GM19239 (cell line): ENCODE measurements at places on chromosomes 2 and 18.
A peak's percentile ranks its signal among the peaks of the same experiment; 100 is the strongest.

DNA sequence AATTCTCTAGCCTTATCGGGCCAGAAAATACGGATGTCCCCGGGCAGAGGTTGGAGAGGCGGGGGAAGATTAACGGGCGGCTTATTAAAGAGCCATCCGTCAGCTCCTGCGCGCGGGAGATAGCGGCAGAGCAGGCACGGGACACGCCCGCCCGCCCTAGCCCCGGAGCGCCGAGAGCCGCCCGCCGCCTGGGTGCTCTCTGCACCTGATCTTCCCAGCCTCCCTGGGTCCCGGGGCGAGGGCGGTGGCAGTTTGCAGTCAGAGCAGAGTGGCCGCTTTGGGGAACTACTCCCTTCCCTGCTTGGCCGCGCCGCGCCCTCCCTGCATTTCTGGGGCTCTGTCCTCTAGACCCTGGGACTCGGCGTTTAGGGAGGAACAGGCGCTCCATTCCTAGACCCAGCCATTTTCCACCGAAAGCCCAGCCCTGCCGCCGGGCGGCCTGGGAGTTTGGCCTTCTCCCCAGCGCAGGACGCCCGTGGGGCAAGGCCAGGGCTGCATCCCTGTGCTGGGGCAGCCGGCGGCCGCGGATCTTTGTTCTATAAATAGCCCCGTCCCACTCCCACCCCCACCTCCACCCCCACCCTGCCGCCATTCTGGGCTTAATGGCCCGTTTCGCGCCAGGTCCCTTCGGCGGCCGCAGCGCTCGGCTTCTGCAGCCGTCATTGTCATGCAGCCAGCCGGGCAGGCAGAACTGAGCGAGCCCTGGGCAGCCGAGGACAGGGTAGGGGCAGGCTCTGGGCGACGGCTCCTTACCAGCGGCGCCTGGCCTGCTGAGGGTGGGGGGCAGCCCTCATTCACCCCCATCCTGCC, 6.6 kb downstream of the GAD1 start:
- no peak for DNase-seq

GRCh38 chr2:8817221-8817620, 20.2 kb downstream of the KIDINS220 start:
- DNase-seq: no peak

DNA sequence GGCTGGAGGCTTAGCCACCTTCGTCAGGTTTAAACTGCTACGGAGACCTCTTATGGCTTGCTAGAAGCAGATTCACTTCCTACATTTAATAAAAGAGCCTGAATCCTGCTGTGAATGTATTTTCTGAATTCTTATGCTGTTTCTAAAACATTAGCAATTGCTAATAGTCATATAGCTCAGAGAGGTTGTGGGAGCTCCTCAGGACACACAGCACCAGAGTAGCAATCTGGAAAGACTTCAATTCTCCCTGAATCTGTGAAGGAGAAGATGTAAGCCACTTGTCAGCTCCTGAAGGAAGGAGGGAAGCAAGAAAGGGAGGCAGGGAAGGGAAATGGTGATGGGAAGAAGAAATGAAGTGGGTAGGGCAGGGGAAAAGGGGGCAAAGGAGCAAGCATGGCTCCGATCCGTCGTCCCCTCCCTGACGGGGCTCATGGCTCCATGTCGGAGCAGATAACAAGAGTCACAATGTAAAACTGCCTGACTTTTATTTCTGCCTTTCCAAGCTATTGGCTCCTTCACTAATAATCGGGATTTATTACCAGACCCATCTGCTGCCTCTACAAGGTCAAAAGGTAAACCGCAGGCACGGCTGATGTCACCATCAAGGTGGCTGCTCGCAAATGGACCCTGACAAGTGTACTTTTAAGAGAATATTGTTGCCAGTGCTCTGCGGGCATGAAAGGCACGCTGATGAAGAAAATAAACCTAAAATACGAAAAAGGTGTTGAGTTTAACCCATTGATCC, 656.0 kb upstream of the SALL3 start:
- DNase-seq: no peak

GRCh38 chr18:76670564-76671288, 151.6 kb upstream of the ZNF236 start:
- DNase-seq: no peak

- DNase-seq: no peak
Observed at GRCh38 chr2:240451108-240451611, 15.7 kb downstream of the GPC1 start.

DNA sequence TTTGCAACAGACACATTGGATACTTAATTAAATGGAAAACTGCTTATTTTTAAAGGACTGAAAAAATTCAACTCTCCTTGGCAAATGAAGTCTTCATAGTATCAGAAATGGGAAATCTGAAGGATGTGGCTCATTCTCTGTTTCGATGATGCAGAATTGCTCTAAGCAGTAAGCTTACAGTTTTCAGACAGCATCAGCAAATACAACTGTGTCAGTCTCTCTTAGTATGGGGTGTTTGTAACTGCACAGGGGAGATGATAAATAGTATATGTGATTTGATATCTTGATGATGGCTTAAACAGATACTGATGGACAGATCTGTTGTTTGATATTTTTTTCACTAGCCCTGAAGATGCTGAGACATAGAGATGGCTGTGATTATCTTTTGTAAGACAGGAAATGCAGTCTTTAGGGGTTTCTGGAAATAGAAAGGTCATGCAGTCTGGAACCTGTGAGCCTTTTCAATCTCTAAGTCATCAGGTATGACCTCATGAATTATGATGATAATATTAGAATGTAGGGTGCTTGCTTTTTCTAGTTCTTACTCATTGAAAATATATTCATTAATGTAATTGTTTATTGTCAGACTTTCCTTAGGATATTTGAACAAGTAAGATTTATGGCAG, 84.2 kb downstream of the SLC4A10 start:
- no peak for DNase-seq

GRCh38 chr18:40356168-40356567, 1598.9 kb upstream of the PIK3C3 start:
- no peak for DNase-seq

- no peak for DNase-seq
Observed at GRCh38 chr2:240319855-240320203, 115.6 kb upstream of the GPC1 start.

- DNase-seq: no peak
Observed at GRCh38 chr18:51190000-51190399, 7.5 kb downstream of the MEX3C start.

- DNase-seq: no peak
Observed at GRCh38 chr2:6945821-6946220, 28.6 kb downstream of the RNF144A start.

DNA sequence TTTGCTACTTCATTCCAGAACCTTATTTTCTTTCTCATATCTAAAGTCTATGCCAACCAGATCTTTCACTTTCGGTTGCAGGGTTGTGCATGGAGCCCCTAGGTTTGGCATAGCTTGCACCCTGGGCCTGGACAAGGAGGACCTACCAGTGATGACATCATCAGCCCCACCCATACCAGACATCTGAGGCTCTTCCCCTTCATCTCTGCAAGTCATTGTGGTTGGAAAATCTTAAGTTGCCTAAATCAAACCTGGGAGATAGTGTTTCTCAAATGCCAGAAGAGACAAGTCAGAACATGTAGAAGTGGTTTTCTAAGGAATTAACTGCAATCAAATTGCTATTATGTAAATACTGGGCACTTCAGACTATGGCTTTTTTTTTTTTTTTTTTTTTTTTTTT, 363.3 kb downstream of the ZNF516 start:
- DNase-seq: no peak

- no peak for DNase-seq
Observed at GRCh38 chr2:166361351-166362153, 14.2 kb downstream of the SCN9A start.

- no peak for DNase-seq
Observed at GRCh38 chr2:159322419-159322818, 35.9 kb upstream of the WDSUB1 start.

- no peak for DNase-seq
Observed at GRCh38 chr2:1993711-1994682, 249.7 kb upstream of the PXDN start.

DNA sequence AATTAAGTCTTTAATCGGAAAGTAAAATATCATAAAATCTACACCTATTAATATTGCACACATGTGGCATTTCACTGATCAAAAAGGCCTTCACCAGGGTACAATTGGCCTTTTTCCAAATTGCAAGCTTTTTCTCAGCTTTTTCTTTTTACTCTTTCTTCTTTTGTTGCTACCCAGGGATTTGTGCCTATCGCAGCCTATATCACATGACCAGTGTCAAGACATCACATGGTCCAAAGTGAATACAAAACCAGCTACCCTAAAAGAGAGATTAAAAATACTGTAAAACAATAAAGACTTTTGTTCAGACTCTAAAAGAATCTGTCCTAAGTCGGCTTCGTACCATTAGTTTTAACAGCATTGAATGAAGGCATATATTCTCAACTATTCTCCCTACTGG, 15.0 kb upstream of the OTX1 start:
- DNase-seq: no peak

DNA sequence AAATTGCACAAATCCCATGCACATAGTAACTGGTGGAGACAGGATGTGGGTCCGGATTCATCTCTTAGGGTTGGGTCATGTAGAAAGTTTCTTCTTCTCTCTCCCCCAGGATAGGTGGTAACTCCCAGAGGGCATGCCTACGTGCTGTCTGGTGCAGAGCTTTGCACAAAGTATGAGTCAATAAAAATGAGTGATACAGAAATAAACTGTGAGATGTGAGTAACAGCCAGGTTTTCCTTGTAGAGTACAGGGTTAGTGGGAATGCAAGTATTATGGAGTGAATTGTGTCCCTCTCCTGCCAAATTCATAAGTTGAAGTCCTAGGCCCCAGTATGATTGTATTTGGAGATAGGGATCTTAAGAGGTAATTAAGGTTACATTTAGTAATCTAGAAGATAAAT, 289.4 kb downstream of the ALK start:
- no peak for DNase-seq

GRCh38 chr2:240651185-240651584, 25.9 kb downstream of the GPR35 start:
- no peak for DNase-seq

- DNase-seq: no peak
Observed at GRCh38 chr2:44389895-44390294, 28.1 kb downstream of the CAMKMT start.

DNA sequence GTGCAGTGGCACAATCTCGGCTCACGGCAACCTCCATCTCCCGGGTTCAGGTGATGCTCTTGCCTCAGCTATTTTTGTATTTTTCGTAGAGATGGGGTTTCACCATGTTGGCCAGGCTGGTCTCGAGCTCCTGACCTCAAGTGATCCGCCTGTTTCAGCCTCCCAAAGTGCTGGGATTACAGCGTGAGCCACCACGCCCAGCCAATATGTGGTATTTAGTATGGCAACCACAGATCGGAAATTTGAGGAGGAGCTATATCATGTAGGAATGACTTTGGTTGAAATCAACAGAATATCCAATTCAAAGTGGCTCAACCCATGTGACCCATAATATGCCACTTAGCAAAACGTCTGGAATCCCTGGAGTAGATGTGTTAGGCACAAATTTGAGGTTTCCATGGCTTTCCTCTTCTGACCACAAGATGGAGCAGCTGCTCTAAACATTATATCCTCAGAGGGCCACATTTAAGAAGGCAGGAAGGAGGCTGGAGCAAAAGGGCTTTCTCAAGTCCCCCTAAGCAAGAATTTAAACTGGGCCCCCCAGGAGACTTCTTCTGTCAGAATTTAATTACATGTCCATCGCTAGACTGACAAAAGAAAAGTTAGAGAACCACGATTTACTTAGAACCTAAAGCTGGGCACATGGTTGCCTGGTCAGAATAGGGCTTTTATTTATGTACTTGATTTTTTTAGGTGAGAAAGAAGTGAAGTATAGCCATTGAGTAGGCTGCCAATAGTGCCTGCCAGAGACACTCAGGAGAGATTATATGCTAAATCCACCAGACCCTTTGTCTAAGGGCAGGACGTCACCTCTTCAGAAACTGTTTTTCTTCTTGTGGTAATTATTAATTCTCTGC, 49.6 kb upstream of the ITSN2 start:
- DNase-seq: peak; percentile 72

DNA sequence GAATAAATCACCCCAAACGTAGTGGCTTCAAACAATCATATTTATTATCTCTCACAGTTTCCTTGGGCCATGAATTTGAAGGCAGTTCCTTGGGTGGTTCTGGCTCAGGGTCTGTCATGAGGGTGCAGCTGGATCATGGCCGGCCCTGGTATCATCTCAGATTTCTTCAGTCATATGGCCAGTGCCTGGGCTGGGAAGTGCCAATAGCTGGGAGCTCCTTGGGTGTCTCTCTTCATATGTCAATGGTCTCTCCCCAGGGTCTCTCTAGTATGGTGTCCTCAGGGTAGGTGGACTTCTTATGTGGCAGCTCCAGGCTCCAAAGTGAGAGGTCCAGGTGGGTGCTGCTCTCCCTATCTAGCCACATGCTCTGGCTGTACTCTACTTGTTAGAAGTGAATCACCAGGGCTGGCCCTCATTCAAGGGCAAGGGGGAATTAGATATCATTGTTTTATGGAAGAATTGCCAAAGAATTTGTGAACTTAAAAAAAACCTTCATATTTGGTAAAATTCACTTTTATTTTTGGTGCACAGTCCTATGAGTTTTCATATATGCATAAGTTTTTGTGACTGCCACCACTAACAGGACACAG, 15.4 kb downstream of the FHOD3 start:
- DNase-seq: no peak
